ENCODE measurements at places on chromosomes 5 and 9. TPM values are rescaled to one million over a fixed set of nuclear protein-coding genes. Genes with fewer than 3 reads are reported as not detected.
A peak's percentile ranks its signal among the peaks of the same experiment; 100 is the strongest.

FOXD4L3 gene
- total RNA-seq: not detected

HACD4 gene
- total RNA-seq: 1.9 TPM

DNA sequence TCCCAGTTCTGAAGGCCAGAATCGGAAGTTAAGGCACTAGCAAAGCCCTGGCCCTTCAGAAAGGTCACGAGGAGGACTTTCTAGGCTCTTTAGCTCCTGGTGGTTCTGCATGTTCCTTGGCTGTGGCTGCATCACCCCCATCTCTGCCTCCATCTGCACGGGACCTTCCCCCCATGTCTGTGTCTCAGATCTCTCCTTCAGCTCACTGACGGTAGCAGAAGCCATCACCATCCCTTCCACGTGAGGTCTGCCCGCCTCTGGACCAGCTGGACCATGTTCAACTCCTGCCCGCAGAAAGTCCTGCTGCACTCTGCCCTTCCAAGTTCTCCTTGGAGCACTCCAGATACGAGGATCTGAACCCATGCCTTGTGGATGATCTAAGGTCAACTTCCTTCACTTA lies 242.9 kb upstream of the IRX1 start:
- DNase-seq: no peak

DNA sequence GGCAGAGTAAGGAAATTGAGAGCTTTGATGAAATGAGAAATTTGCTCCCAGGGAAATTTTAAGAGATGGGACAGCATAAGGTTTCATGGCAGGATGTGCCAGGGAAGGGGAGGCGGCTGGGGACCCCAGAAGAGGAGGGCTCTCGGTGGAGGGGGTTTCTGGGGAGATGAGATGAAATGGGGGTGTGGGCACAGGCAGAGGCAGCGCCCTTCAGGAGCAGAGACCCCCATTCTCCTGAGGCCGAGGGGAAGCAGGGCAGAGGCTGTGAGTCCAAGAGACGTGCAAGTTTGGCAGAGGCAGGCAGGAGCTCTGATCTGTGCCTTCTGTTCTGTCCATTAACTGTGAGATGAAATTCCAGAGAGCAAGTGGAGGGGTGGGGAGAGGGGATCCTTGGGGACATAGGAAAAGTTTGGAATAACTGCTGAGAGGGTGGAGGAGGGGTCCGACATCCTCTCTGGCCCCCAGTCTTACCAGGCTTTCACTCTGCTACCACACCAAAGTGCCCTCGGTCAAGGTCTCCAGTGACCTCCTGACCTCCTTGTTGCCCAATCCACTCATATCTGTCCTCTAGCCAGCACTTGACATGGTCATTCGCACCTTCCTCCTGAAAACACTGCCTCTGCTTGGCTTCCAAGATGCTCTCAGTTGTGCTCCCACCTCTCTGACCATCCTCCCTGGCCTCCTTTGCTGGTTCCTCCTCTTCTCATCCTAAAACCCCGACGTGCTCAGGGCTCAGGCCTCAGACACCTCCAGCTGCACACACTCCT lies 108.1 kb upstream of the MVB12B start:
- DNase-seq: no peak

DNA sequence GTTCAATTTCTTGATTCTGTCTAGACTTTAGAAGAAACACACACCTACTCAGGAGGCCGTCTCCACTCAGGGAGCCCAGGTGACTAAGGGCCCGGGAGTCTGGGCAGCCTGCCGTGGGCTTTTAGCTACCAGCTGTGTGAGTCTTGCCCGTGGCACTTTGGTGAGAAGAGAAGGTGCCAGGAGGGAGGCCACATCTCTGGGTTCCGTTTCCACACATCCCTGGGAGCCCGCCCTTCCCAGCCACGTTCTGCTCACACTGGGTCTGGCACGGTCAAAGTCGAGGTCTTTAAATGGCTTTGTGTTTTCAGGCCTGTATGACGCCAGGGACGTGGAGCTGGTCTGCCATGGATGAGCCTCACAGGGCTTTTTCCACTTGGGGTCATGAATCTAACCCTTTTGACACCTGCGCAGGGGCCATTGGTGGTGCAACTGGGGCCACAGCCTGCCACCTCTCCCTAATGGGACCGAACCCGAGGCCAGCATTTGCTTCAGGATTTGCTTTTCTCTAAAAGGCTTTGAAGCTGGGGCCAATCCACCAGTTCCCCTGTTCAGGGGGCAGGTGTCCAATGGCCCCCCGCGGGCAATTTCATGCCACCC lies 17.2 kb upstream of the FCN2 start:
- peak; percentile 13 for DNase-seq

- no peak for DNase-seq
These were observed 74.2 kb upstream of the GRAMD2B start for GRCh38 chr5:126348855-126349635.

DNA sequence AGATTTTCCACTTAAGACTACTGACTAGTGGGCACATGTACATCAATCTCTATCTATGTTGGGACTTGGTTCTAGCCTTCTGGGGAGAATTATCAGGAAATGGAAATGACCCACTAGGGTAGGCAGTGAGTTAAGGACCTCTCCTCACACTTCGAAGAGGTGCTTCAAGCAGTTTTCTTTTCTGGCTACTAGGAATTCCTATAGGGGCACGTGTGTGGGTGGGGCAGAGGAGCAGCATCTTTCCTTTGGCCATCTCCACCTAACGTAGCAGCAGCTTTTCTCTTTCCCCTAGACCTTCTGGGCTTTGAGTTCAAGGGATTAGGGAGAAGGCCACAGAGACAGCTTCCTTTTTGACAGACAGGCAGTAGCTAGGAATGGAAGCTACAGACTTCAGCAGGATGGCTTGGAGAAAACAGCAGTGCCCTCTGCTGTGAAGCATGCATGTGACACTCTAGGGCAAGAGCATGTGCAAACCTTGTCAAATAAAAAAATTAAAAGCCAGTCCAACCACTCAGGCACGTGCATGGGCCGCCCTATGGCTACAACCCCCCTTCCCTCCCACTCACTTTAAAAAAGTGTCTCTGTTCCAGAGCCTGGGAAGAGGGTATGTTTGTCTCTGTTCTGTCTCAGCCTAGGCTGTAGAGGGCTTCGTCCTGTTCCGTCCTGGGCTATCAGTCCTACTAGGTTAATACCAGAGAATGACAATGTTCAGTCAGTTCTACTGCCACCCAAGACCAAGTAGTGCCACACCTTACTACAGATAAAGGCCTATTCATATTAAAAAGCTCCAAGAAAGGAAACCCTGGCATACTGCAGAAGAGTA lies 8.7 kb upstream of the GFRA3 start:
- peak; percentile 62 for DNase-seq

CDH9 gene
- total RNA-seq: 0.25 TPM
